Purkinje cell (primary cell): ENCODE measurements at places on chromosomes 6 and 20. TPM values are rescaled to one million over a fixed set of nuclear protein-coding genes. Genes with fewer than 3 reads are reported as not detected.

Gene BAG2
- 2.9 and 4.8 TPM in 2 replicates for polyA plus RNA-seq

Gene CD93
- polyA plus RNA-seq = not detected in 2 replicates

Gene MAP3K5
- polyA plus RNA-seq = 7.7 and 9.0 TPM in 2 replicates

Gene PTP4A1
- 10.4 and 32.0 TPM in 2 replicates for polyA plus RNA-seq

Gene KHDC1
- polyA plus RNA-seq = 17.0 and 23.6 TPM in 2 replicates

Gene GPLD1
- polyA plus RNA-seq = 5.4 and 6.0 TPM in 2 replicates
